ENCODE measurements at places on chromosomes 6 and 20.
A peak's percentile ranks its signal among the peaks of the same experiment; 100 is the strongest.

DNA sequence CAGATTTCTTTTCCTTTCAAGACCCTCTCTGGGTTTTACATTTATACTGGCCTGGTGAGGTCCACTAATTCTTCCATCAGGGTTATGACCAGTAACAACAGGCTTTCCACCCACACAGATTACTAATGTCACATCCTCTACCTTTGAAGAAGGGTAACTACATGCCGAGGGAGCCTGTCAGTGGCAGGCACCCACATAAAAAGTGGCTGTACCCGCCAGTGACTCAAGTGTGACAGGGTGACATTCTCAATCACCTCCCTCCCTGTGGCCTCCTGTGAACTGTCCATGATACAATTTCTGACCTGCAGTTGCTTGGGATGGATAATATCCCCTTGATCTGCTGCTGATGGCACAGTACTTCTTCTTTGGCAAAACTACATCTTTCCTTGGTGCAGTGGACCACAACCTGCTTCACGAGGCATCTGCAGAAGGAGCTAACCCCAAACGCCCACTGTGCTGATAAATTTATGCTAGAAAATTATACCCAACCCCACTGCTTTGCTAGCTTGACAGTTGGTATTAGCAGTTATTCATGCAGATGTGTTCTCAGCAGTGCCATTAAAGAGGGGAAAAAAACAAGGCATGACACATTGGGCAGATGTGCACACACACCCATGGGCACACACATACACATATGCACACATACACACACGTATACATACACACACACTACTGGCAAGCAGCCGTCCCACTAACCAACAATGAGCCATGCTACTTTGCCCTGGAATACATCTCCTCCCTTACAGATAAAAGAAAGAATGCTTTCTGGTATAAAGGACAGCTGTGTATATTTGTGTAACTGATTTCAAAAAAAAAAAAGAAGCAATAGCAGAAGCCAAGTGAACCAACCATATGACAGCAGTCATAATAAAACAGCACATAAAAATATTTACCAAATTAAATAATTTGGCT, 20.8 kb downstream of the GFOD1 start:
- DNase-seq = peak; percentile 61

DNA sequence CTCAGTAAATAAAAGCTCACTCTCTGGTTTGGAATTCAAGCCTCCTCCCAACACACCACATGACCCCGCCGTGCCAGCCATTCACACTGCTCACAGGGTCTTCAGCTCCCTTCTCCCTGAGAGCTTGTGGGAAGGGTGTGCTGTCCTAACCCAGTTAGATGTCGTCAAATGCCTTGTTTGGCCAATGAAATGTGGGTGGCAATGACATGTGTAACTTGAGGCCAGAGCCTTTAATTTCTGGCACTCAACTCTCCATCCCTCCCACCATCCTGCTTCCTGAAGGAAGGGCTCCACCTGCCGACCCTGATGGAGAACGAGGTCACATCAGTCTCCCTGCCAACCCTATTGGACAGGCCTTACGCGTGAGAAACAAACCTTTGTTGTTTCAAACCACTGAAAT, 224.5 kb upstream of the AGPAT4 start:
- no peak for DNase-seq

DNA sequence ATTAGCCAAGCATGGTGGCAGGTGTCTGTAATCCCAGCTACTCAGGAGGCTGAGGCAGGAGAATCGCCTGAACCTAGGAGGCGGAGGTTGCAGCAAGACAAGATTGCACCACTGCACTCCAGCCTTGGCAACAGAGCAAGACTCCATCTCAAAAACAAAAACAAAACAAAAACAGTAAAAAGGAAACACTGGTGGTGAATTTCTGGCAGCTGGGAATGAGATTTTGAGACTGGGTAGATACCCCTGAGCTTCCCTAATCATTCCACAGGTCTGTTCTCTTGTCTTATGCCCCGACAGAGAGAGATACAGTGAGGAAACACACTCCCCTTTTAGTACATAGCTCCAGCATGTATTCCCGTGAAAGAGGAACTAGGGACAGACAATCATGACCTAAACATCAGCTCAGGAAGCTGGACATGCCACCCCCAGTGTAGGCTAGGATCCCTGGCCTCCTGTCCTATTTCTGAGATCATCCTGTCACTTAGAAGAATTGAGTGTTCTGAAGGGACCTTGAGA, 9.6 kb downstream of the MAN1A1 start:
- DNase-seq = no peak

- no peak for DNase-seq
These were observed 223.4 kb downstream of the FOXC1 start for GRCh38 chr6:1832844-1833787.

DNA sequence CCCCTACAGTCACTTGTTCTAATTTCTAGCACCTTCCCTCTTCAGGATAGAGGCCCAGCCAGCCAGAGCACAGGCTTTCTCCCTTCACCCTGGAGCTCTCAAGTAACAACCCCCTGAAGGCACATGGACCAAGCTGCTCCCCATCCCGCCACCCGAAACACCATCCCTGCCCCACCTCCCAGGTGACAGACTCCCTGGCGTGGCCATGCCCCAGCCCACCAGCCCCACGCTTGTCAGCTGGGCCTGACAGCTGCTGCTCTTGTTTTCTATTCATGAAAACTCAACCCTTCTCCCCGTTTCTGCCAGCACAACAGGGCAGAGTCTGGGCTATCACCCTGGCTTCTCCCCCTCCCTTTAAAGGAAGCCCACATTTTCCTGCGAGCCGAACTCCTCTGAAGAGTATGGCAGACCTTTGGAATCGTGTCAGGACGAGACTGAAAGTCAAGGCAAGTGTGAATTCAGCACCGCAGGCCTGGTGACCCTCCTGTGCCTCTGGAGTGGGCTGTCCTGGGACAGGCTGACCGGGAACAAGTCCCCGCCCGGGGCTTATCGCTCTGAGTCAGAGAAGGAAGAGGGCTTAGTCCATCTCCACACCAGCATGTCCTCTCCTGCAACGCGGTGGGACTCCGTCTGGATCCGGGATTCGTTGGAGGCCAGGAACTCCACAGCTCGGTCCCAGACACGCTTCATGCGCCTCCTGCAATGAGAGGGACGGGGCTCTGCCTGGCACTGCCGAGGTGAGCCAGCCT, 16.7 kb downstream of the LEMD2 start:
- no peak for DNase-seq

DNA sequence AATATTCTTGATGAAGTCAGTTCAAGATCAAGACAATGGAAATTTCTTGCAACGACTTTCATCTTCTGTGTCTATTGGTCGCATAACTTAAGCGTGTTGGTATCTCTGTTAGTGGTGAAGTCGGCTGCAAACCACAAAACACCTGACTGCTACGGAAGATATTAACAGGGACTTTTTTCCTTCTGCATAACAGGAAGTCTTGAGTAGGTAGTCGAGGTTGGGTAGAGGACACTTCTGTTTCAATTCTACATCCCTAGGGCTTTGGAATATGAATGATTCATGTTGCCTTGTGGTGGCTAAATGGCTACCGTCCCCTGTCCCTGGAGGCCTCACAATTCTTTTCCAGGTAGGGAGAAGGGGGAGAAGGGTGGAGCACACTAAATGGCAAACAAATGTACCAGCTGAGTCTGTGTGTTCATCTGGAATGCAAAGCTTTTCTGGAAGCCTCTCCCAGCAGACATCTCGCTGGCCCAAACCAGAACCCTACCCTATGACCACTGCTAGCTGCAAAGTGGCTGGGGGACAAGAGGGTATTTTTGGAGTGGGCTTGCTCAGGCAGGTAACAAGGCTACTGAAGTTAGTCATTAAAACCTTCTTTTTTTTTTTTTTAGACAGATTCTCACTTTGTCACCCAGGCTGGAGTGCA, 34.6 kb upstream of the NKX2-2 start:
- no peak for DNase-seq

GRCh38 chr6:126300735-126301134, 39.2 kb upstream of the CENPW start:
- no peak for DNase-seq

DNA sequence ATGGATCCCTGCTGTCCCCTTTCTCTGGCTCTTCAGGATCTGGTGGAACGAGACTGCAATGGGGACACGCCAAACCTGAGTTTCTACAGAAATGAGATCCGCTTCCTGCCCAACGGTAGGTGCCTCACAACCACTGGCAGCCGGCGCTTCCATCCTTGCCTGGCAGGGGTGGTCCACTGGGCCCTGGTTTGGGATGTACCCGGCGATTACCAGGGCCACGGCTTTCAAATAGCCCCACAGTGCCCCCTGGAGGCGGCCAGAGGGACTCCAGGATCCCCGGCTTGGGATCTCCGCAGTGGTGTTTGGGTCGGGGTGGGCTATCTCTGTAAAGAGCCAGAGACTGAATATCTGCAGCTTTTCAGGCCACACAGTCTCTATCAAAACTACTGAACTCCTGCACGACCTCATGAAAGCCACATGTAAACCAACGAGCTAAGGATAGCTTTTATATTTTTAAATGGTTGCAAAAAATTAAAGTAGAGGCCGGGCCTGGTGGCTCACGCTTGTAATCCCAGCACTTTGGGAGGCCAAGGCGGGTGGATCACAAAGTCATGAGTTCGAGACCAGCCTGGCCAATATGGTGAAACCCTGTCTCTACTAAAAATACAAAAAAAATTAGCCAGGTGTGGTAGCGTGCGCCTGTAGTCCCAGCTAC, 3.7 kb downstream of the OGFR start:
- peak; percentile 87 for DNase-seq

GRCh38 chr6:151136141-151136755, 103.5 kb upstream of the AKAP12 start:
- no peak for DNase-seq

GRCh38 chr6:157832250-157832967, 9.4 kb downstream of the SNX9 start:
- no peak for DNase-seq

- peak; percentile 37 for DNase-seq
These were observed 38.9 kb upstream of the SAYSD1 start for GRCh38 chr6:39153766-39154397.

DNA sequence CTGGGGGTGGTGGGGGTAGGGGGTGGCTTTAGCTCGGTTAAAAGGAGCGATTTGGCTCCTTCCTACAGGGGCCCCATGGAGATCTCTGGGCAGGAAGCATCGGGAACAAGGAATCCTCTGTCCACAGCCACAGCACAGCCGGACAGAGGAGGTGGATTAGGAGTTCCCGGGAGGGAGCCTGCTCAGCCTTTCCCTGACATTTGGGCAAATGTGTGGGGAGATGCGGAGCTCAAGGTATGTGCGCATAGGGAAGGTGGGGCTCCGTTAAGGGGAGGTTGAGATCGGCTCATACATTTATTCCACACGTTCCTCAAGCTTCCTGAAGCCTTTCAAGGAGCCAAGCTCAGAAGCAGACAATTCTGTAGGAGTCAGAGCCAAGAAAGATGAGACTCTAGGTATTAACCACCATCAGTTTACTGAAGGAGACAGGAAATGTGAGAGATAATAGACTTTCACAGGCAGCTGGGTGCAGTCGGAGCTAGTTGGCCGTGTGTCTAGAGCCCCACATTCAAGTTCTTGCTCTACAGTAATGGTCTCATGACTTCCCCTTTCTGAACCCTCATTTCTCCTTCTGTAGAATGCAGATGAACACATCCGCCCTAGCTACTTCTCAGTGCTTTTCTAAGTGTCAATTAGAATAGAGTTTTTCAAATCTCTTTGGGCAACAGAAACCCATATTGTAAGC, 40.8 kb upstream of the EPB41L1 start:
- DNase-seq = no peak

DNA sequence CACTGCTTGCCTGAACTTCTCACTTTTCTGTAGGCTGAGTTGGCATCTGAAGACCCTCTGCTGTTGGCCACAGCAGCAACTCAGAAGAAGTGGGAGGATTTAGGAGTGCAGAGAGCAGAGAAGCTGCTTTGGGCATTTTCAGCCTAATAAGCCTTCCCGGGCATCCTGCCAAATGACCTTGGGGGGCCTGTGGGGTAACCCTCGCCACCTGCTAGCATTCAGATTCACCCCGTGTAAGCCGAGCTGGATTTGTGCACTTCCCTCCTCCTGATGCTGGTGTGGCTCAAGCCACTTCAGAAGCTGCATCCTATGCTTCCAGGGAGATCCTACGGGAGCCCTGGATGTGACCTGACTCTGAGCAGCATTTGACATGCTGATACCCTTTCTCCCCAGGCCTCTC, 114.8 kb downstream of the LRFN2 start:
- DNase-seq = no peak
